ENCODE measurements at places on chromosomes 4 and X.

DNA sequence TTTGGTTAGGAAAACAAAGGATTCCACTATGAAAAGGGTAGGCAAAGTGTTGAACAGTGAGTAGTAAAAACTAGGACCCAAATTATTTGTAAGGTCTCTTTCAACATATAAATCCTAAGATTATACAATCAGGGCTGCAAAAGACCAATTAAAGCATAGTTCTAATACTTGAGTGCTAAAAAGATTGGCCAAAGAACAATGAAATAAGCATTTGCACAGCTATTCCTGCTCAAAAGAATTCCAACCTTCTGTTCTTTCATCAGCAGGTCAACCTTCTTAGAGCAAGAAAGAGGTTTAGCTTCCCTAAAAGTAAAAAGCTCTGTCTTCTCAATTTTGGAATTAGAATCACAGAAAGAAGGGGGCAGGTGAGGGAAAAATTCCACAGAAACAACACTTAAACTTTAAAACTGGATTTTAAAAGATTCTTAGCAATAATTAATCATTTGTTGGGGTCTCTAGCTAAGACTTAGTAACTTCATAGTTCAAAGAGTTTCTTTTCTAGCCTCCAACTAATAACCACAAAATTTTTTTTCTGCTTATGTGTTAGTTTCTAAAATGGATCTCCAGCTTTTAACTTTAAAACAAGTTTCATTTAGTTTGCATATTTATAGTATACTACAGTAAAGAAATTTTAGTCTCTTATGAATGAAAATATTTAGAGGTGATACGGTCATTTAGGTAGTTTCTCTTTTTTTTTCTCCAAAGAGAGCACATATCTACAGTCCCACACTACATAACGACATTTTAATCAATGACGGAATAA lies 16.3 kb downstream of the TSPAN5 start:
- DNase-seq, result no peak

- no peak for DNase-seq
These were observed 132.6 kb downstream of the AKAP4 start for GRCh38 chrX:50068285-50068563.

GRCh38 chr4:39450618-39451017 lies 8.1 kb downstream of the RPL9 start:
- no peak for DNase-seq

- no peak for DNase-seq
These were observed 120.4 kb downstream of the CT47B1 start for GRCh38 chrX:120755066-120755846.

DNA sequence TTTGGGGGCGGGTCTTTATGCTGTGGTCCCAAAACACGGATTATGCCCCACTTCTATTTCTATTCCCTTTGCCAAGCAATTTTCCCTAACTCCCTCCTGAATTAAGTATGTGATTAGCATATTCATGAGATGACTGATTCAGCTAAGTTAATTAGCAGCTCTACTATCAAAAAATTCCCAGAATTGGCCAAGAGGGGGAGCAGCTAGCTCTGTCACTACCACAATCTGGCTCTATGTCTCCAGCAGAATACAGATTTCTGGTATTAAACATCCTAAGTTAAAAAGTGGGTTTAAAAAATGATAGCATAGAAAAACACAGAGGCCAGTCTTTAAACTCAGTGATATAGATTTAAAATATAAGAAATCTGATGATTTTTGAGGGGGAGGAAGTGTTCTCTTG lies 80.3 kb downstream of the GPC4 start:
- DNase-seq, result no peak

- DNase-seq, result peak; percentile 52
These were observed 2.1 kb upstream of the AVPR2 start for GRCh38 chrX:153902385-153902784.

- no peak for DNase-seq
These were observed 34.1 kb upstream of the ZNF81 start for GRCh38 chrX:47802589-47802988.

DNA sequence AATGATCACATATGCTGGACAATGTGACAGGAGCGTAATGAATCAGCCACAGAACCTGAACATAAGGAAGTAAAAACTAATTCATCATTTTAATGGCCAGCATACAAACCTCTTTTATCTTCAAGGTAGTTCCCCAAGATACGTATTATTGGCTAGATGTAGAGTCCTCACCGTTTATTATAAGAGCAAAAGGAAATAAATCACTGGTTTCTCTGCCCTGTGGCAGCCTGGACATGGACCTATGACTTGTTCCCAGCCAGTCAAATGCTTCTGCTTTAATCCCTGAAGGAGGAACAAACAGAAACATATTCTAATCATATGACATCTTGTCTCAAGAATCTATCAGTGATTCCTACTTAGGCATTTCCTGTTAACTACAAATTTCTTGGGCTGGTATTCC lies 86.8 kb upstream of the FAM241A start:
- DNase-seq, result no peak

GRCh38 chrX:149799095-149799714 lies 17.5 kb downstream of the MAGEA9 start:
- no peak for DNase-seq

- no peak for DNase-seq
These were observed 6.9 kb downstream of the UBA1 start for GRCh38 chrX:47200385-47201150.

- DNase-seq, result no peak
These were observed 4.6 kb downstream of the PALLD start for GRCh38 chr4:168501407-168501806.

- no peak for DNase-seq
These were observed 131.7 kb downstream of the REPS2 start for GRCh38 chrX:17078031-17078720.

- no peak for DNase-seq
These were observed 27.4 kb downstream of the HSD17B11 start for GRCh38 chr4:87363552-87363951.

DNA sequence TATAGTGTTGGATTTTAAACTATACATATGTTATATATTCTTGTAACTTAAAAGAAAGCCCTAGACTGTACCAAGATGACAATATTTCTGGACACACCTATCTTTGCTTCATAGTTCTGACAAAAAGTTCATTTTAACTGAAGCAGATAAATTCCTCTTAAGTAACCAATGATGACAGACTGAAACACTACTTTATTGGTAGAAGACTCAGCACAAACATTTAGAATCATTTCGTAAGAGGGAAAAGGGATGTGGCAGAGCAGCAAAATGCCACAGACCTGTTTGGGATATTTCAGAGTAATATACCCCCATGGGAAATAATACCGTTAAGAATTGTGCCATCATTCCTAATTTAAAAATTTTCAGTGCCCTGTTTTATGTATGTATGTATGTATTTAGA lies 56.2 kb downstream of the APOO start:
- no peak for DNase-seq

DNA sequence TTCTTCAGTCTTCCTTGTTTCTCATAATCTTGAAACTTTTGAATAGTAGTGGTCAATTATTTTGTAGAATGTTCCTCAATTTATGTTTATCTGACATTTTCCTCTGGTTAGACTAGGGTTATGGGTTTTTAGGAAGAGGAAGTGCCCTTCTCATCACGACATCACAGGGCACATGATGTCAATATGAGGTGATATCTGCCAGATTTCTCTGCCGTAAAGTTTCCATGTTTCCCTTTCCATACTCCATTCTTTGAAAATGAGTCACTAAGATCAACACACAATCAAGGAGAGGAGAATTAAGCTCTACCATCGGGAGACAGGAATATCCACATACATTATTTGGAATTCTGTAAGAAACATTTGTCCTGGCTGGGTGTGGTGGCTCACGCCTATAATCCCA lies 28.4 kb downstream of the RP2 start:
- DNase-seq, result no peak

GRCh38 chrX:30618160-30618765 lies 35.0 kb upstream of the GK start:
- no peak for DNase-seq

Data from sciatic nerve (tissue), 2 donors.